Neural crest cell (in vitro differentiated cells): ENCODE measurements at places on chromosomes 5 and 9.
A peak's percentile ranks its signal among the peaks of the same experiment; 100 is the strongest.

DNA sequence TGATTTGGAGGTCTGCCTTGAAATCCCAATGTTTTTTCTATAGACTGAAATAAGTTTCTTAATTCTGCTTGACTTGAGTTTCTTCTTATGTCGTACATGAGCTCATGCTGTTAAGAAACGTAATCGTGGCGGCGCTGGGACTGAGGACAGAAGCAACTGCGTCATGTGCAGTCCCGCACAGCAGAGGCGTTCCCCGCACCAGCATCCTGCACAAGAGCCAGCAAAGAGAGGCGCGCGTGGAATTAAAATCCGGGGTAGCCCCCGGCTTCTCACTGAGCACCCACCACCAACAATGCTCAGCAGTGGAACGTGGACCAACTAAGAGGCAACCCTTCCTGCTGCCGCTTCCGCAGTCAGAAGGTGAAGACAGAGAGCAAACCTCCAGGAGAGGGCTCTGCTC lies 496.2 kb upstream of the ADAMTS16 start:
- no peak for DNase-seq

DNA sequence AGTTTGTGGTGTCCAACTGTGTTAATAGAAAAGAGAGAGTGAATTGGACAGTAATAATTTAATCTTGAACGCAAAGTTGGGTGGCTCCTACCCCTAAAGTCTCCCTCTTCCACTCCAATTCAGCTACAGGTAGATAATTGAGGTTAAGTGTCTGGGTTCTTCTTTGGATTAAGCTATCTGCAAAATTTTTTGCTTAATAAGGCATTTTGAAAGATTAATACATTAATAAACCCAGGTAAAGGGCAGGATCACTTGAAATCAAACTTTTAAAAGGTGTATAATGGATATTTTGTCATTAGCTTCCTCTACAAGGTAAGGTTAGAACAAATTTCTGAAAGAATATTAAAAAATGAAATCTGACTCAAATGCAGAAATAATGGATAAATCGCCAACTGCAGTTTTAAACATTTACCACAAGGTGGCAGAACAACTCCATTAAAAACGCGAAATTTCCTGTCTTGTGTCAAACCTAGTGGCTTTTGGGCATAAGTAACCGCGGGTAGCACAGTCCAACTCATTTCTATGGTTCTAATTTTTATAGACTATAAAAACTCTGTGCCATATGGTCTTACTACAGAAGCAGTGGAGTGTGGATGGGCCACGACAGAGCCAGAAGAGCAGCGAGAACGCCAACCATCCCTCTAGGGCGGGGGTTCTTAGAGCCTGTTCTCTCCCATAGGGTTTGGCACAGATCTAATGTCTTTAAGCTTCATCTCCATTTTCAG lies 276.5 kb downstream of the ARHGEF28 start:
- peak; percentile 30 for DNase-seq

DNA sequence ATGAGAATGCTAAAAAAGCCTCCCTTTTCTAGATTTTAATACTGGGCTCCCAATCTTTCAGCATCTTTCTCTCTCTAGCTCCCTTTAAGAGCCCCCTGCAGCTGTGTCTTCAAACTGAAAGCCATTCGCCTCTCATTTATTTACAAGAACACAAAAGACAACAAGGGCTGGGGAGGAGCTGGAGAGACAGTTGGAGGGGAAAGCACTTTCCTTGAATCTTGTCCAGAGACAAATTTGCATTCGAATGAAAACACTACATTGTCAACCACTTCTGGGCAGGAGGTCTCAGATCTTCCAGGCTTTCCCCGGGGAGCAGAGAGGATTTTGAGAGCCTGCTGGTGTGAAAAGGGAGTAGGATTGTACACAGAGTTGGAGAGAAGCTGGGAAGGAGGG lies 518.3 kb downstream of the CTNND2 start:
- no peak for DNase-seq

- no peak for DNase-seq
Measured at GRCh38 chr9:123339666-123340510, 16.1 kb upstream of the CRB2 start.

GRCh38 chr5:157714596-157714864 lies 16.7 kb upstream of the THG1L start:
- DNase-seq: no peak

- peak; percentile 59 for DNase-seq
Measured at GRCh38 chr9:38417003-38417945, 7.0 kb downstream of the IGFBPL1 start.

DNA sequence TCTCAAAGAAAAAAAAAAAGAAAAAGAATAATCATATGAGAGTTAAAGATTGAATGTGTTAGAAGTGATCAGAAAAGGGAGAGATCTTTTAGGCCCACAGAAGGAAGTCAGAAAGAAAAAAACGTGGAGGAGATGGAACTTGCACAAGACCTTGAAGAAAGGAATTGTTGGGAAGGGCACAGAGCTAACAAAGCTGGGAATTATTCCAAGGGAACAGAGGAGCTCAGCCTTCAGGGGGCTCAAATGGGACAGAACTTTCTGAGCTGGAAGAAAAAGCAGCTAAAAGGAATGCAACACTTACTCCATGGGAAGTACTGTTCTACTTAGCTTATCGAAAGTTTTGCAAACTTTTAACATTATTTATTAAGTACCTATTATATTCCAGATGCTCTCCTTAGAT lies 153.4 kb upstream of the ADRA1B start:
- no peak for DNase-seq

DNA sequence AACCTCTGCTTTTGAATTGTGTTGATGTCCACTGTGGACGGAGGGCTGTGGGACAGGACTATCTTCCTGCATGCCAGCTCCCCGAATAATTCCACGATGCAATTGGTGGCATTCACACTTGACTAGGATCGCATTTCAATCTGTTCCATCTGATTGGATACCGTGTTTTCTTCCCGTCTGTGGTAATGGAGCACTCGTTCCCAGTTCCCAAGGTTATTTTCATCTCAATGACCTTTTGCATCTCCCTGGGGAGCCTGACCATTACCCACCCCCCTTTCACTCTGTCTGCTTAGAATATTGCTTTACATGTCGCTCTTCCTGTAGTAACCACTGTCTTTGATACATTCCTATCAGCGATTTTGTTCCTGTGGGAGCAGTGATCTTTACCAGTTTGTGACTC lies 402.2 kb upstream of the WWC1 start:
- DNase-seq: no peak

- DNase-seq: no peak
Measured at GRCh38 chr9:98899408-98900056, 44.2 kb upstream of the COL15A1 start.

DNA sequence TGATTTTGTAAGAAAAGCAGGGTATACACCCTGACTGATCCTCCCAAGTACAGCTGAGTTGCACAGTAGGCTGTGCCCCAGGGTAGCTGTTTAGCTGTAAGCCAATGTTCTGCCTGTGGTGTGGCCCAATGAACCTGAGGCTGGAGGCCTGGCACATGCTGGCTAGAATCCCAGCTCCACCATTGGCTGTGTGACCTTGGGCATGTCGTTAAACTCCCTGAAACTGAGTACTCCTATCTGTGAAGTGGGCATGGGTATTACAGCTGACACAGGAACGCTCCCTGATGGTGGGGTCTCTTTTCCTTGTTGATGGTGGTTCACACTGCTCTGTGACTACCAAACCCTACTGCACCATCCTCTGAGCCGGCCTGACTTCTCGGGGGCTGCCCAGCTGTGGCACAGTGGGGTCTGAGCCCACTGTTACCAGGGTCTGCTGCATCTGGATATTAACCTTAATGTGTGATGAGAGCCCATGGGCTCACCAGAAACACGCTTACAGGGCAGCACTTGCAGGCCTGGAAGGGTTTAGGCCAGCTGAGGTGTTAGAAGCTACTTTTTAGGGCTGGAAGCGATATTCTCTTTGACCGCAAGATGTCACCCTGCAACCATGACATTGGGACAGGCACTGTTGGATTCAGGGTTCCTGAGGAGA lies 7.0 kb upstream of the GADD45G start:
- peak; percentile 57 for DNase-seq

DNA sequence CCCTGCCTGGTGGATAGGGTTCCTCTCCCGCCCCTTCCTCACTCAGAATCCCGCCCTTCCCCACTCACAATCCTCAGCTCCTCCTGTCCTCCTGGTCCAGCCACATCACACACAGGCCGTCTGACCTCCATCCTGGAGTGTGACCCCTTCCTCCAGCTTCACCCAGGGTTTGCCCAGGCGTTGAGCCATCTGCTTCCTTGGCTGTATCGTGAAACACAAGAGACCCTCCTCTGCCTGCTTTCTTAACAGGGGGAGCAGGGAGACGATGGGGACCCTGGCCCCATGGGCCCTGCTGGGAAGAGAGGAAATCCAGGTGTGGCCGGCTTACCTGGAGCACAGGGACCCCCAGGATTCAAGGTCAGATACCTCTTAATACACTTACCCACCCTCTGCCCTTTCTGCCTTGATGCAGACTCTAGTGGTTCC lies 32.3 kb upstream of the ORM1 start:
- DNase-seq: no peak

GRCh38 chr5:154374264-154374663 lies 71.5 kb upstream of the SAP30L start:
- DNase-seq: no peak

- DNase-seq: no peak
Measured at GRCh38 chr5:96527768-96528661, 95.0 kb upstream of the PCSK1 start.

DNA sequence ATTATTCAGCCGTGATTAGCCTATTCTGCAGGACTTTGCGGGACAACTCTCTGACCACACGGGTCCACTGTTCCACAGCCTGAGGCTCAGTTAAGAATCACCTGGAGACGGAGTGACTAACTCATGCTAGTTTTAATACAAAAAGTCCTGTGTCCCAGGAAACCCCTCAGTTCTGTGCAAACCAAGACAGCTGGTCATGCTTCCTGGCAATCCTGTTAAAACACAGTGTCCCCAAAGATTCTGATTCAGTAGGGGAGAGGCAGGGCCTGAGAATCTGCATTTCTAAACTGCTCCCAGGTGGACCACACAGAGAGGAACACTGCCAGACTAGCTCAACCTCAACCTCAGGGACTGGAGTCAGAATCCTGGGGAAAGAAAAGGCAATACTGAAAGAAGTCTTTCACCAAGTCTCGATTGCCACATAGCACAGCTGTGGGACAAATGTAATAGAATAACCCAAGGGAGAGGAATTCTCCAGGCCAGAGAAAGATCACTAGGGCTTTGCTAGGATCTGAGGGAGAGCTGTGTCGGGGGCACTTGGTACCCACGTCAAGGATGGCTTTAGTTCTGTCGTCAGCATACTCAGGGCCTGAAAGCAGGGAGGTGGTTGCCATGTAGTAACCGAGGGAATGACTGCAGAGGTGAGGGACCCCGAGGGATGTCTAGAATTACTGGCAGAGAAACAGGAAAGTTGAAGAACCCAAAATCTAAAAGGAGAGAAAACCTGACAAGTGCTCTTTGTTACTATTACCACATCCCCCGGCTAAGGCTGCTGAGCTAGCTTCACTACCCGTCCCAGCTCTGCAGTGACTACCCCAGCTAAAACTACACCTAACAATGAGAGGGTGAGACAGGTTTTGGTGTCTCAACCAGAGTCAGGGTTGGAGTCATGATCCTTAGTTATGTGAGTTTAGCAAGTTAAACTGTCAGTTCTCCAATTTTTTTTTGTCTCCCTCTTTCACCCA lies 8.6 kb downstream of the SUSD1 start:
- DNase-seq: no peak

GRCh38 chr5:34735491-34736426 lies 79.6 kb downstream of the RAI14 start:
- no peak for DNase-seq

GRCh38 chr5:133232011-133232410 lies 180.2 kb downstream of the HSPA4 start:
- no peak for DNase-seq

- DNase-seq: no peak
Measured at GRCh38 chr5:132825834-132826391, 4.5 kb downstream of the SHROOM1 start.
